ENCODE measurements at places on chromosomes 3 and 15.

DNA sequence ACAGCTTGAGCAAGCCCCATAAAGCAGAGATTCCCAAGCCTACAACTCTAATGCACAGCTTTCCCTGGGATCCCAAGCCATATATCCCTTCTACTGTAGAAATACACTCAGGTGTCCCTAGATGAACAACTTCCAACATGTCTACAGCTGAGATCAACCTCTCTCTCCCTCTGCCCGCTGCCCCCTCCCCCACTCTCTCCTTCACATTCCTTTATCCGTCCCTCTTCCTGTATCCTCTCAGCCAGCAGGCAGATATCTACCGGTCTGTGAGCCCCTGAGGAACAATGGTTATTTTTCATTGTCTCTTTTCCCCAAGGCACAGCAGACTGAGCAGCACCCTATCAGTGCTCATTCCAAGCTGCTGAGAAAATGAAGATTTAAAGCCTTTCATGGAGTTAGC is 138.6 kb downstream of the SUCLG2 start:
- DNase-seq = peak; percentile 90

GRCh38 chr3:133901083-133901482 is 5.4 kb upstream of the RAB6B start:
- peak; percentile 30 for DNase-seq

GRCh38 chr15:58498821-58499580 is 67.2 kb downstream of the LIPC start:
- no peak for DNase-seq

- DNase-seq = peak; percentile 15
Measured at GRCh38 chr15:40511093-40511471, 40.3 kb downstream of the CHST14 start.

DNA sequence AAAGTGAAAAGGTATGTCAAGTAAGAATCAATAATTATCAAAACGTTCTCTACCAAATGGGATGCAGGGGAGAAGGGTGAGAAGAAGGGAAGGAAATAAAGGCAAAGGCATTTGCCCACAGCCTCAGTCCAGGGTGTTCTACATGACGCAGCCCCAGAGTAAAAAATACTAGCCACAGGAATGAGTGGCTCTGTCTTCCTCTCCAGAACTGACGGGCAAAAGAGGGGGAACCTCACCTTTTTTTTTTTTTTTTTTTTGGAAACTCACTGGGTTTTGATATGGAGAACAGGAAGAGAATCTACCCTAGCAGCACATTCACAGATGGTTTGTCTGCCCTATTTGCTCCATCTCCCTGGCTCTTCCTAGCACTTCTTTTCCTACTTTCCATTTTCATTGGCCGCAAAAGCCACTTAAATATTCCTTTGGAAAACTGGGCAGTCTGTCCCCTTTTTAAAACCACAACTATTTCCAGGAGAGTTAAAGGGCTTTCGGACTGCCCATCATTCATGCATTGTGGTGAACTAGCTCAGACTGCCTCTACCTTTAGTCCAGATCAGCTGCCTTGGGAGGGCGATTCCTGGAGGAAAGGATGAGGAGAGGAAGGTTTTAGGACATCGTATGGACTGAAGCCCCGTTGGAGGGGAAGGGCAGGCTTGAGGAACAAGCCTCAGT is 28.2 kb downstream of the B3GNT5 start:
- DNase-seq = no peak

DNA sequence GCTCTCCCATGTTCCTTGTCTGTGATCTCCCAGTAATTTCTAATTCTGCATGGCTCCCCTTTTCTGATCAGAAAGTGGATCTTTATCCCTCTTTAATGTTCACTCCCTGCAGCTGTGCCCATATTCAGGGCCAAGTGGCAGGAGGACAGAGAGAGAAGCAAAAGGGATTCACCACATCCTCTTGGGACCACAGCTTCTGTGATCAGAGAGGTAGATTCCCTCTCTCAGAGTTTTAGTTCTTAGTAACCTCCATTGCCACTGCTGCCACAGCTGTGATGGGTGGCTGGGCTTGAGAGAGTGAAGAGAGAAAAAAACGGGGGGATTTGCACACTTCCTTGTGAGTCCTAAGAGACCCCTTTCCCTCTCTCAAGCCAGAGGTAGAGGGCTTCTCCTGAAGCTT is 49.2 kb downstream of the GLCE start:
- DNase-seq = no peak

DNA sequence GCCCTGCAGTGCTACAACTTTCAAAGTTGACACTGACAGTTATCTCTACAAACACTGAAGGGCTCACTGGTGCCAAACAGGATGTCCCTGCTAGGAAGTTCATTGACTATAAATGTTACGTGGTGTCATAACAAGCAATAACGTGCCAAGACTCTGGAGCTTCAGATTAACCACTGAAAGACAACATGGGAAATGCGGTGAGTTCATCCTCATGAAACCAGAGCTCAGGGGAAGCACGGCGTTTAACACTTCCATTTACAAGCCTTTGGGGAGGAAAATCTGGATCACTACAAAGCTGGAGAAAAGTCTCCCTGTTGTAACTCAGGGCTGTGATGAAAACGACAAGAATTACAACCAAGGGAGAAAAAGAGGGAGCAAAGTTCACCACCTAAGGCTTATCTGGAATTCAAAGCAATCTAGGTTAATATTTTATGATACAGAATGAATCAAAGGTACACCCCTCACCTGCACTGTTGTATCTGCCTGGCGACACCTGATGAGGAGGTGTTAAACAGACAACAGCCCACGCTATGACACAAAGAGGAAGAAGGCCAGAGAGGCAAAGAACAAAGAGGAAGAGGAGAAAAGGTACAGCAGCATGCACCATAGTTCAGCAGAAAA is 27.0 kb downstream of the SHQ1 start:
- no peak for DNase-seq

- DNase-seq = no peak
Measured at GRCh38 chr3:16866571-16866970, 18.2 kb upstream of the PLCL2 start.

DNA sequence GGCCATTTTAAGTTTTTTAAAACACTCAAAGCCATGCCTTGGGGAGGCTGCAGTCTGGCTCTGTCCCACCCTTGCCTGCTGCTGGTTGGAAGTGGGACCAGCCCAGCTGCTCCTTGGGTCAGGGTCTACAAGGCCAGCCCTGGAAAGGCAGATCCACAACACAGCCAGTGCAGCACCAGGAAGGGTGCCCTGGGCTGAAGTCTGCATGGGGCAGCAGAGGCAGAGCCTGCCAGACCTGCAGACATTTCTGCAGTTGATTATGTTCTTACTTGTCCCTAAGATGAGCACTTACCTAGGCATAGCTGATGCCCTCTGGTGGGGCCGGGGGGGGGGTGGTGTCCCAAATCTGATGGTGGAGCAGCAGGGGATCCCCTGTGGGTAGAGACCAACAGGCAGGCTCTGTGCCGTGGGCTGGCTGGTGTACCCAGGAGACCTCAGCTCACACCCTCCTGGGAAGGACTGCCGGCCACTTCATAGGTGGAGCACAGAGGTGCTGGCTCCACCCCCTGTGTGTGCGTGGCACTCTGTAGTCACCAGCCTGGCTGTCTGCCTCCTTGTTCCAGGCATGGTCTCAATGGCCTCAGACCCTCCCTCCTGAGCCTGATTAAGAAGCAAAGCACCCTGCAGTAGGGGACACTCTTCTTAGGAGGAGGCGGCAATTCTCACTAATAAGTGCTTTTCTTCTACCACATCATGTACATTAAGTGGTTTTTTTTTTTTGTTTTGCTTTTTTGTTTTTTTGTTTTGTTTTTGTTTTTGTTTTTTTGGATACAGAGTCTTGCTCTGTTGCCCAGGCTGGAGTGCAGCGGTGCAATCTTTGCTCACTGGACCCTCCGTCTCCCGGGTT is 97.4 kb upstream of the KLF13 start:
- DNase-seq = peak; percentile 53

DNA sequence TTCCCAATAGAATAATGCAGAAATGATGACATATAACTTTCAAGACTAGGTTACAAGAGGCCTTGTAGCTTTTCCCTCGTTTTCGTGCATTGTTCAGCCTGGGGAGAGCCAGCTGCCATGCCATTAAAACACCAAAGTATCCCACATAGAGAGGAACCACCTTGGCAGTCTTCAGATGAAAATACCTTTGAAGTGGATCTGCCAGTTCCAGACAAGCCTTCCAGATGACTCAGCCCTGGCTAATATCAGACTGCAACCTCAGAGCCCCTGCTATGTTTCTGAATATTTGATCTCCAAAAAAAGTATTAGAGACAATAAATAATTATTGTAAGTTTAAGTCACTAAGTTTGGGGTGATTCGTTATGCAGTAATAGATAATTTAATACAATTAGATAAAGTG is 294.3 kb upstream of the GBE1 start:
- DNase-seq = peak; percentile 23

DNA sequence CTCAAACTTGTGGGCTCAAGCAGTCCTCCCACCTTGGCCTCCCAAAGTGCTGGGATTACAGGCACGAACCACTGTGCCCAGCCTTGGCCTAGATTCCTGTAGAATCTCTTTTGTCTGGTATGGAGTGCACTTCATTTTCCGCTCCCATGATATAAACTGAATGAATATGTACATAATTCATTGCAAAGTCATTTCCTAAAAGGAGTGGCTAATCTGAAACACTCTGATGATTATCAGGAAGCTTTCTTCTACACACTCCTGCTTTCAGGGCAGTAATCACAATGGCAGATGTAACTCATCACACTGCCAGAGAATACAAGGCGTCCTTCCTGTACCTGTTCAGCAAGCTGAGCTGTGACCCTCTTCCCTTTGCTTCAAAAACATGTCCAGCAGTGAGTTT is 28.6 kb downstream of the RLBP1 start:
- no peak for DNase-seq

DNA sequence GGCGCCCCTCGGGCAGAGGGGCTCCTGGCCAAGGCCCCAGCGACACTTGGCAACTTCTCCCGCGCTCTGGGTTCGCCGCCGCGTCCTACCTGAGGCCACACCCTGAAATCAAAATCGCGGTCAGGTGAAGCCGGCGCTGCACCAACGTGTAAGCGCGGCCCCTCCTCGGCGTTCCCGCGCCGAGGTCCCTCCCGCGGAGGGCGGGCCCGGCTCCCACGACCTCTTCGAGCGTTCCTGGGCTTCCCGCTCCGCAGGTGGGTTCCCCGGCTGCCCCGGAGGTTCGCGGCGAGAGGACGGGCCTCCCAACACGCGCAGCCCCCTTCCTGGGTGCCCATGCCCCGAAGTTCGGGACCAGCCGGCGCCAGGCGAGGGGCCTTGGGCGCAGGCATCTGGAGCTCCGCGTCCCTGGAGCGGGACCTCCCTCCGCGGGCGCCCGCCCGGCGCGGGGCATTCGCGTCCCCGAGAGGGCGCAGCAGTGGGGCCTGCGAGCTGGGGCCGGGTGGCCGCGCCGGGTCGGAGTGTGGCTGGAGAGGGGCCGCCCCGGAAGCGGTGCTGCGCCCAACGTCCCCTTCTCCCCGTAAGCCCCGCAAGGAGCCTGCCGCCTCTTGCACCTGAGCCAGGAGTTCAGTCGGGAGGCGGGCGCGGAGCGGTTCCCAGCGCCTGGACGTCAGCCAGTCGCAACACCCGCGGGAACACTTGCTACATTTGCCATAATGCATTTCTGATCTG is 13.7 kb downstream of the PAK6 start:
- DNase-seq = no peak

DNA sequence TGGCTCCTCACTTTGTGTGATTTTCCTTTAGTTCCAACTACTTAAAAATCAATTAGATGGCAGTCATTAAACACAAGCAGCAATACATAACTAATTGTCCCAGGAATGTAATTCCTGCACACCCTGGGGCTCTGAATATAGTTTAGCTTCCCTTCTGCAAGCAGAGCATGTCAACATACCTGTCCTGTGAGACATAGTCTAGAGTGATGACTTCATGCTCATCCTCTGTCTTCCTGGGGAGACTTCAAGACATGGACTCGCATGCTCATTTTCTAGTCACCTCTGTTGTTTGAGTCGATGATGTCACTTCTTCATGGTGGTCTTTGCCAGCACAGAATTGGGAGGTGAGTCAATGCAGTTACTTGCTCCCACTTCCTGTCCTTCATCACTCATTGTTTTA is 15.7 kb downstream of the C3orf52 start:
- peak; percentile 71 for DNase-seq

DNA sequence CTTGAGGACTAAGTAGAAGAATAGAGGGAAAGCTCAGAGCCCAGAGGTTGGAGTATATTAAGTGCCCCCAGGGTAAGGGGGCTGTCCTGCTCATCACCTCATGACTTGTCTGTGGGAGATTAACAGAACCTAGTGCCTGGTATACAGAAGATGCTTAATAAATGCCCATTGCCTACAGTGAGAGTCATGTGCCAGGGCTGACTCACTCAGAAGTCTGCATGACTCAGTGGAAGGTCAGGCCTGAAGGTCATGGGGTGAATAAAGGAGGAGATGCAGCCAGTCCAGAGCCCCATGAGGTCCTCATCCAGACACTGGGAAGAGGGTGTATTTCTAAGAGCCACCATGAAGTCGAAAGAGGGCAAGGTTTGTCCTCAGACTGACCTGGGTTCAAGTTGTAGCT is 62.5 kb upstream of the TLE3 start:
- DNase-seq = no peak

GRCh38 chr3:122183521-122183892 is at the start of gene CASR:
Gene CASR, plus strand, starts transcription at chr3:122183668. Its CDS starts 70,522 bp downstream, at chr3:122254190.
- peak; percentile 38 for DNase-seq

GRCh38 chr3:157574531-157574930 is 71.3 kb upstream of the VEPH1 start:
- no peak for DNase-seq

GRCh38 chr3:100042166-100042981 is 71.9 kb downstream of the FILIP1L start:
- DNase-seq = no peak

- DNase-seq = no peak
Measured at GRCh38 chr3:98565237-98565643, 28.2 kb downstream of the CPOX start.

GRCh38 chr3:192188218-192188835 is 539.0 kb downstream of the FGF12 start:
- DNase-seq = peak; percentile 78

DNA sequence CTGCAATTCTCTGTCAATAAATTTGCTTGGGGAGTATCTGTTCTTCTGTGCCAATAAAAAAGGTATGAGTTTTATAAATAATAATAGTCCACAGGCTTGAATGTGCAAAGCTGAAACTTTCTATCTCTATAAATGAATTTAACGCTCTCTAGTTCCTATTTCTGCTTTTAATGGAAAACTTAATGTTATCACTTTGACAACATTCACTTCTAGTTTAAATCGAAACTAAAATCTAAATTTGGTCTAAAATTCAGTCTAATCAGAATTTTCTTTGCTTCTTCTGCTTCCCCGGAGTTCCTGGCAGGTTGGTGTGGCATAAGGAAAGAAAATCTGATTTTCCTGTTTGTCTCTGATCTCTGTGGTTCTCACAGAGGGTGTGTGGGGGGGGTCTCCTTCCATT is 450.1 kb upstream of the TBL1XR1 start:
- no peak for DNase-seq

DNA sequence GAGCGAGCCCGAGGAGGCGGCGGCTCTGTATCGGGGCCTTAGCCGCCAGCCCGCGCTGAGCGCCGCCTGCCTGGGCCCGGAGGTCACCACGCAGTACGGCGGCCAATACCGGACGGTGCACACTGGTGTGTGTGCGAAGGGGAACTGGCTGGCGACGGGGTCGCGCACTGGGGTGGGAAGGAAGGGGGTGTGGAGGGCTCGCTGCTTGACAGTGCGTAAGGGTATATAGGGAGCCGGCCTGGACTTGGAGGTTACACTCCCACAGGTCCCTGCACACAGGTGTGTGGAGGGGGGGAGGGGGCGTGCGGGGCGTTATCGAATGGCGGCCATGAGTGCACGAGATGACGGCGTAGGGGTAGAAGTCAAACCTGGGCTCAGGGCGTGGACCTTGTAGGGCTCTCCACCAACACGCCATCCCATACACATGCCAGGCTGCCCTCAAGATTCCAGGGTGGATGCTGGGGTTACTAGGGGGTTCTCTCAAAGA is 389 bp downstream of the APEH start:
- DNase-seq = no peak

GRCh38 chr15:38576261-38576660 is 11.6 kb upstream of the RASGRP1 start:
- no peak for DNase-seq
